ENCODE measurements at places on chromosomes 1 and 21.

DNA sequence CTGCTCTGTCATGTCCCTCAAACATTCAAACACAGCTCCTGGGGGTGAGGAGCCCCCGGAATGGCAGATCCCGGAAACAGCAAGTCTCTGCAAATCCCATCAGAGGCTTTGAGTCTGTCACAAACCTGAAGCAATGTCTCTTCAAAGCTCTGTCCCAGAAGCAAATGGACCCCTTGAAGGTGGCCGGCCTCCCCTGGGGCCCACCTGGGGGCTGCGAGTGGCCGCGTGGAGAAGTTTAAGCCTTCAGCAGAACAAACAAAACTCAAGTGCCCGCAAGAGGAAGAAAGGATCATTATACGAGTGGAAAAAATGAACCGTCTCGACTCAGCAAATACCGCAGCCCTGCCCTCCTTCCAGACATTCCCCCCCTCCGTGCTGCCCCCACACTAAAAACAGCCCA is 53.3 kb downstream of the PRDM16 start:
- DNase-seq: no peak

DNA sequence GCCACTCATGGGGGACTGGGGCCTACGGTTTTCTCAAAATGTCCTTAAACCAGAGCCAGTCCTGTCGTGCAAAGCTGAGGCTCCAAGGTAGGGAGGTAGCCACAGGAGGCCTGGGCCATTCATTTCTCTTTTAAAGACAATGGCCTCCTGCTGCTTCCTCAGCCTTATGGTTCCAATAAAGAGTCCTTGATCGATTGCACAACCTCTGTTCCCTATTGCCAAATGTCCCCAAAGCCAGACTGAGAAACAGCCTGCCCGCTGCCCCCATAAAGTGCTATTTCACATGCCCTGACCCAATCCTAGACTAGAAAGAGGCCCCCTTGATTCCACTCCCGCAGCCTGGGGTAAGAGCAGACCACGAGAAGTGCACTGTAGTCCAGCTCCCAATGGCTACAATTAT is 166.7 kb downstream of the CLIC6 start:
- no peak for DNase-seq

DNA sequence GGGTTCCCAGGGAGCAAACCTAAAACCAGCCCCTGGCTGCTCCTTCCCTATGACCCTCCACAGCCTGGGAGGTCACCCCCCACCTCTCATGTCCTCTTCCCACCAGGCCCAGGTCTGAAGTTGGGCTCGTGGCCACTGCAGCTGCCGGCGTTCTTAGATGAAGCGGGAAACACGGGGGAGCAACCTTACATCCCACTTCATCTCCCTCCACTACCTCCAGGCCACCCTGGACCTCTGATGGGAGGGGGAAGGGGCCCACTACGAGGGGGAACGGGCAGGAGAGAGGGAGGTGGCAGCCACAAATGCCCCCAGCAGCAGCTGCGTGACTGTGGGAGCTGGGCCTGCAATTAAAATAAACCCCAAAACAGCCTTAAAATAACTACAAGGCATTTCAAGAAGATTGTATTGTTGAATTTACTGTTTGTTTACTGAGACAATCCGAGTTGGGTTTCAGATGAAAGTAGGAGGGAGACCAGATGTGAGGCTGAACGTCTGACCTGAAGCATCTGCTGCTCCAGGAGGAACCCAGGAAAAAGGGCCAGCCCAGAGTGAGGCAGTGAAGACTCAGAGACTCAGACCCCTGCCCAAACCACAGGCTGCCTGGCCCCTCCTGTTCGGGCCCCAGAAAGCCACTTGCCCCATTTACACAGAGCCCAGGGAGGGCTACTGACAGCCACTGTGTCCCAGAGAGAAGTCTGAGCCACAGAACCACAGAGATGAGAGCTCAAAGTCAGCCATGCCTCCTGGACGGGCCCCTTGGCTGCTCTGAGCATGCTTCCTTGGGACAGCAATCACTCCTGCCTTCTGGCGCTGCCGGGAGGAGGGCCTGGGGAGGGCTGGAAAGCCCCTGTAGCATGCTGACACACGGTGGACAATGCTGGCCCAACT is 59.8 kb downstream of the GLIS1 start:
- no peak for DNase-seq

- DNase-seq: no peak
Observed at GRCh38 chr1:16720351-16721223, 19.7 kb upstream of the RNU1-4 start.

- no peak for DNase-seq
Observed at GRCh38 chr1:209643285-209644020, 8.8 kb downstream of the LAMB3 start.
